Right atrium auricular region (tissue), 2 donors: ENCODE measurements at places on chromosomes 4 and X. TPM values are rescaled to one million over a fixed set of nuclear protein-coding genes. Genes with fewer than 3 reads are reported as not detected.

Gene PLK4
- total RNA-seq = 2.0 TPM

Gene MTNR1A
- total RNA-seq = not detected

Gene HMGB2
- total RNA-seq = 41.7 TPM

Gene SHROOM2
- total RNA-seq = 2.7 TPM

Gene MAGEA12
- total RNA-seq = not detected

Gene ADGRG2
- 2.3 TPM for total RNA-seq

Gene DCAF4L1
- not detected for total RNA-seq

Gene CSN1S1
- not detected for total RNA-seq

Gene SLC4A4
- 27.3 TPM for total RNA-seq

Gene NPY1R
- 4.4 TPM for total RNA-seq

Gene LDB2
- total RNA-seq = 35.2 TPM

Gene TMEM271
- total RNA-seq = not detected

Gene TKTL1
- total RNA-seq = 1.1 TPM

Gene TMEM47
- total RNA-seq = 43.8 TPM

Gene TMEM35A
- not detected for total RNA-seq

Gene MAGEE1
- total RNA-seq = 2.3 TPM

Gene PDGFC
- 17.1 TPM for total RNA-seq

Gene CITED1
- not detected for total RNA-seq

Gene HSFX4
- not detected for total RNA-seq

Gene NDNF
- total RNA-seq = 5.4 TPM

Gene GPAT3
- 27.7 TPM for total RNA-seq

Gene LRP2BP
- 1.3 TPM for total RNA-seq

Gene NAT8L
- total RNA-seq = 3.0 TPM

Gene AKAP14
- total RNA-seq = not detected

Gene SLC9B1
- not detected for total RNA-seq

Gene MAGEC3
- not detected for total RNA-seq

Gene CENPI
- total RNA-seq = 0.63 TPM

Gene SHOX
- not detected for total RNA-seq

Gene ZFP92
- total RNA-seq = 0.85 TPM

Gene SPANXN2
- total RNA-seq = not detected

Gene CCNA2
- total RNA-seq = 1.3 TPM

Gene DSPP
- not detected for total RNA-seq

Gene PRDM8
- total RNA-seq = 2.2 TPM

Gene GYPE
- 0.44 TPM for total RNA-seq

Gene PALLD
- total RNA-seq = 782 TPM

Gene FRMPD4
- 1.2 TPM for total RNA-seq

Gene ANOS1
- 6.0 TPM for total RNA-seq

Gene WDR44
- total RNA-seq = 14.7 TPM

Gene SSX2B
- not detected for total RNA-seq

Gene TMPRSS11F
- not detected for total RNA-seq

Gene RTL9
- 0.41 TPM for total RNA-seq

Gene DGKK
- total RNA-seq = not detected

Gene CDKN2AIP
- 9.7 TPM for total RNA-seq

Gene CLIC2
- total RNA-seq = 13.0 TPM

Gene AKAP4
- total RNA-seq = not detected

Gene TMEM154
- total RNA-seq = 2.0 TPM

Gene ARMCX6
- total RNA-seq = 18.9 TPM

Gene MTMR8
- 0.37 TPM for total RNA-seq

Gene BEX4
- 74.9 TPM for total RNA-seq

Gene HTRA3
- 124 TPM for total RNA-seq

Gene REELD1
- total RNA-seq = 0.71 TPM

Gene SSX4B
- not detected for total RNA-seq

Gene LAP3
- 35.5 TPM for total RNA-seq

Gene CXorf66
- total RNA-seq = not detected

Gene SLC6A14
- not detected for total RNA-seq

Gene CFI
- 30.4 TPM for total RNA-seq

Gene APEX2
- total RNA-seq = 6.6 TPM

Gene EPHA5
- total RNA-seq = 0.24 TPM
